Immature natural killer cell (primary cell): ENCODE measurements at places on chromosomes 6 and 20. TPM values are rescaled to one million over a fixed set of nuclear protein-coding genes. Genes with fewer than 3 reads are reported as not detected.

RNF146 gene
- 26.9 TPM for polyA plus RNA-seq

CYP39A1 gene
- polyA plus RNA-seq: not detected

MYLK4 gene
- 0.09 TPM for polyA plus RNA-seq

DNA sequence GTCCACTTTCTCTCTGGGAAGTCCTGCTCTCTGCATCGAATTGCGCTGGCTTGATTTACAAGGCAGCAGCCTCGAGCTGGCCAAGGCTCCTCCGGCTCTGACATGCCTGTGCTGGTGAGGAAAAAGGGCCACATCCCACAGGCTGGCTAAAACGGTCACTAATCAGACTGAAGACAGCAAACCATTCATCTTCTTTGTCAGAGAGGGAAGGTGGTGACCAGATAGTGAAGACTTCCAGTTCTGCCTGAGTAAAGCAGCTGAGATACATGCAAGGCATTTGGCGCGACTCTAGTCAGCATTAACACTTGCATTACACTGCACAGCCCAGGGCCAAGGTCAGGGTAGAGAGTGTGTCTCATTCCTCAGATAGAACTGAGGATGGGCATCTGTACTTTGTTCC lies 203.2 kb upstream of the MAP3K7 start:
- H3K27ac ChIP-seq: no peak overlapping the region
- no peaks in the 10 kb centered on the region for H3K4me1 ChIP-seq
- H3K27me3 ChIP-seq: peaks cover 1% of the 10 kb centered on the region

DNA sequence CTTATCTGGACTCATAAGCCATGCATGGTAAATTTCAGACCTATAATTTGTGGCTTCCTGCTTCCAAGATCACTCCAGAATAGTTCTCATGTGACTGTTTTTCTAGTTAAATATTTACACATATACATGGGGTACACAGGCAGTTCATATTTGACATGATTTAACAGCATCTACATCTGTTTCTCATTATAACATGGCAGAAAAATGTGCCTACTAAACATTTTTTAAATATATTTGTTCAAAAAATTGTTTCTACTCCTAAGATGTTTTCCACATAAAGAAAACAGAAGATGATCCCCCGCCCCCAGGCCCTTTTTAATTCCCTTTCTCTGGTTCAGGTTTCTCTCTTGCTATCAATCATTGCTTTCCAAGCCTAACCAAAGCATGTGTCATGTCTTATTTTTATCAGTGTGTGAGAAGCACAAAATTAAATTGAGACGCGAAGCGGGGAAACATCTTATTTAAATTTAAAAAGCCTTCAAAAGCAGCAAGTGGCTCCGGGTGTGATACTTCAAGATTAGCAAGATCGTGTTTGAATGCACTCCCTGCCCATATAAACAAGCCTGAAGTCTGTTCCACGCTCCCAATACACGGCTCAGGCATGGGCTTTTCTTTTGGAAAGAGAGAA lies 37.3 kb downstream of the IPCEF1 start:
- H3K27me3 ChIP-seq: no peaks in the 10 kb centered on the region
- DNase-seq: no peak
- H3K4me1 ChIP-seq: no peaks in the 10 kb centered on the region
- no peak overlapping the region for H3K4me3 ChIP-seq
- H3K36me3 ChIP-seq: no peaks in the 10 kb centered on the region
- no peak overlapping the region for H3K27ac ChIP-seq

GRCh38 chr20:56911946-56912345 lies 282.8 kb downstream of the TFAP2C start:
- no peaks in the 10 kb centered on the region for H3K36me3 ChIP-seq
- no peak for DNase-seq
- H3K4me3 ChIP-seq: no peak overlapping the region
- H3K27me3 ChIP-seq: peaks cover 4% of the 10 kb centered on the region

DNA sequence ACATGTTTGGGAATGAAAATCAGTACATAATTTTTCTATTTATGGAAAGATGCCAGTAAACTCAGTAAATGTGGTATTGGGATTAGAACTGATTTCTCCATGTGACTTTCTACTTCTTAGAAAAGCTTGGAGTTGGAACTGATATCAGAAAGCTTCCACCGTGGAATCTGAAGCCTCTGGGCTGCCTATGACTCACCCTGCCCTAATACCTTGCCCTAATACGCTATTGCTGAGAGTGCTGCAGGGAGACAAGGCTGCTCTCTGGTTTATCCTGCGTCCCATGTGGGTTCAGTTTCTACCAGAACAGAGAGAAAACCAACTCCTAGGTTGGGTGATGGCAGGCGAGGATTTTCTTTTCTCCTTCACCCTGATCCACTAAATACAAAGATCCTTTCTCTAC lies 3.3 kb upstream of the STMND1 start:
- no peak for DNase-seq
- H3K4me3 ChIP-seq: no peak overlapping the region
- no peak overlapping the region for H3K27ac ChIP-seq
- H3K4me1 ChIP-seq: peaks cover 6% of the 10 kb centered on the region

GRCh38 chr20:2845607-2846006 lies 5.1 kb downstream of the VPS16 start:
- peak overlapping the region; percentile 37 for H3K27ac ChIP-seq
- peaks cover 2% of the 10 kb centered on the region for H3K27me3 ChIP-seq
- H3K4me1 ChIP-seq: peaks cover 34% of the 10 kb centered on the region
- DNase-seq: no peak
- no peaks in the 10 kb centered on the region for H3K36me3 ChIP-seq

DNA sequence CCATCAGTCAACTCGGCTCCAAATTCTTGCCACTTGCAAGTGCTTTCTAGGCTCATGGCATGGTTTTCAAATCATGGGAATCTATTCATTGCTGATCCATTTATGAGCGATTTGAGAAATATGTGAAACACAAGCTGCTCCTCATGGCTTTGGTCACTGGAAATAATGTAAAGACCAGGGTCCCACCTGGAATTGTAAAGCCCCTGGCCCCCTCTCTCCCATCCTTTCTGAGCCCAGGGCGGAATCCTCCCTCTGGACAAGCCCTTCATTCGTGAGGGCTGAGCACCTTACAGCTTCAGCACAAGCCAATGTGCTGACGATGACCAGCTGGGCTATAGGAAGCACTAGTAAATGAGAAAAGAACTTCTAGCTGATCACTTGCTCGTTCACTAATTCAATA lies 96.0 kb downstream of the RNASET2 start:
- no peak overlapping the region for H3K27ac ChIP-seq
- H3K4me3 ChIP-seq: no peak overlapping the region
- DNase-seq: no peak

DNA sequence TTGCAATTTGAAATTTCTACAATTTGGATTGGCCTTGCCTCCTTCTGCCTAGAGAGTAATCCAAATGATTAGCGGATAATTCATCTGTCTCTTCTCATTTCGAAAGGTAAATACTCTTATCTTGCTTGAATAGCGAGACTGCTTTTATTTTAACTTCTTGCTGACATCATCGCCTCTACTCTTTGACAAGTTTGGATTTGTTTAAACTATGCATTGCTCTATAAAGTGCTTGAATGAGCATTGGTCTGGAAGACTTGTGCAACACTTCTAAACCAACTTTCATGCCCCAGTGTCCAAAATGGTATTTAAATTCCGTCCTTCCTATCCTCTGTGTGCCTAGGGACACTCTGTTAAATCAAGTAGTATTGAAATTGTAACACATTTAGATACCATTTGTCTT lies 384.1 kb upstream of the SLC35B3 start:
- H3K27ac ChIP-seq: no peak overlapping the region
- H3K4me1 ChIP-seq: no peaks in the 10 kb centered on the region
- no peaks in the 10 kb centered on the region for H3K36me3 ChIP-seq
